ENCODE measurements at places on chromosomes 11 and 22. TPM values are rescaled to one million over a fixed set of nuclear protein-coding genes. Genes with fewer than 3 reads are reported as not detected.

The MMP1 gene
- 0.52 TPM for total RNA-seq

The UBE2L6 gene
- total RNA-seq = 40.1 TPM

The CKAP5 gene
- total RNA-seq = 17.9 TPM

The CD6 gene
- total RNA-seq = 176 TPM

The KIAA1671 gene
- total RNA-seq = 0.31 TPM

The RAG2 gene
- total RNA-seq = not detected
